ENCODE measurements at places on chromosomes 11 and 22. TPM values are rescaled to one million over a fixed set of nuclear protein-coding genes. Genes with fewer than 3 reads are reported as not detected.

- peak; percentile 64 for DNase-seq
- H3K4me3 ChIP-seq = peak within 1 kb of the TSS; percentile 84
- peaks cover 3% of the 10 kb centered on the region for H3K36me3 ChIP-seq
These were observed at the start of gene TRIM22 for GRCh38 chr11:5689551-5689983. TRIM22 (plus strand) TSS chr11:5689790; CDS start chr11:5696233, 6,443 bp downstream.

GRCh38 chr22:37229805-37230672 is 14.0 kb downstream of the RAC2 start:
- no peak overlapping the region for H3K4me3 ChIP-seq
- no peaks in the 10 kb centered on the region for H3K4me1 ChIP-seq
- H3K36me3 ChIP-seq = no peaks in the 10 kb centered on the region
- H3K27me3 ChIP-seq = no peaks in the 10 kb centered on the region
- H3K27ac ChIP-seq = no peak overlapping the region
- DNase-seq = peak; percentile 72

DNA sequence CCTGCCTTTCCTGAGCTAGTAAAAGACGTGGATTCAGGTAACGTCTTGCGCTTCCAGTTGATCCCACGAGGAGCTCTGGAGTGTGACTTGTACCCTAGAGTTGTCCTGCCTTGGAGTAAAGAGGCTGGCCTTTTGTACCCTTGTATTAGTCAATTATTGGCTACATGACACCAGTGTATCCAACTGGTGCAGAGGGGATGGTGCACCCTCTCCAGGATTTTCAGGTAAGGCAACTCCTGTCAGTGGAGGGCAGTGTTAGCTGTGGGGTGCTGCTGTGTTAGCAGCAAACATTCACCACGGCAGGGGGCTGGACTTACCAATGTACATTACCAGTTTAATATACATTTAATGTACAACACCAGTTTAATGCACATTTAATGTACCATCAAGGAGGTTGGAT is 233.5 kb downstream of the MIAT start:
- no peaks in the 10 kb centered on the region for H3K36me3 ChIP-seq
- DNase-seq = no peak

Gene KRTAP5-8
- not detected for total RNA-seq

Gene MS4A4E
- 15.5 TPM for total RNA-seq

DNA sequence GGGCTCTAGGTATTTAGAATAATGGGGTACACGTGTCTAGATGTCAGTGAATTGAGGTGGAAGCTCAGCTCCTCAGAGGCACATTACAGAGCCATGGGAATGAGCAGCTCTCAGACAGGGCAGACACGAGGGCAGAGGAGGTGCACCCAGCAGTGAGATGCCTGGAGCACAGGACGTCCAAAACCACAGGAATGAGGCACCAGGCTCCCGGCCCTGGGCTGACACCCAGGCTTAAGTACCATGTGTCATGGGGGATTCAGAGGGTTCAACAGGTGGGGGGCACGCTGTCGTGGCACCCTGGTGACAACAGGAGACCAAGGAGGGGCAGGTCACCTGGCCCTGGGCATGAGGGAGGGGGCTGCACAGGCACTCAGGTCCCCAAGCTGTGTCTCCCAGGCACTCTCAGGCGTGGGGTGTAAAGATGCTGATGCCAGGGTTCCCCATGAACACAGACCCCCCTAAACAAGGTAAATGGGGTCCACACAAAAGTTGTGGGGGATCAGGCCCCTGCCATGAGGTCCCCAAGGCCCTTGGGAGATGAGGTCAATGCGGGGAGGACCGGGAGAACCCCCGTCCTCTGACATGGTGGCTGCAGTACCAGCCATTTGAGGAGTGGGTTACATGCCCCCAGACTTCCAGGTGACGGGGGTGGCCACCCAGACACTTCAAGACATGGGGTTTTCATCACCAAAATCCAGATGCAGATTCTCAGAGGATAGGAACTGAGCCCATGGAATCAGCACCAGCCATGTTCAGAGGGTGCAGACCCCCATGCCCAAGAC is 5.6 kb upstream of the SYT8 start:
- H3K27ac ChIP-seq = no peak overlapping the region
- H3K36me3 ChIP-seq = no peaks in the 10 kb centered on the region
- peak; percentile 77 for DNase-seq
- no peaks in the 10 kb centered on the region for H3K27me3 ChIP-seq
- H3K4me3 ChIP-seq = no peak overlapping the region
- no peaks in the 10 kb centered on the region for H3K4me1 ChIP-seq

GRCh38 chr11:114609429-114609828 is 13.8 kb upstream of the NXPE4 start:
- no peak for DNase-seq
- H3K36me3 ChIP-seq = no peaks in the 10 kb centered on the region
- H3K4me1 ChIP-seq = no peaks in the 10 kb centered on the region
- H3K4me3 ChIP-seq = no peak overlapping the region
- no peaks in the 10 kb centered on the region for H3K27me3 ChIP-seq

- H3K4me1 ChIP-seq = no peaks in the 10 kb centered on the region
- no peaks in the 10 kb centered on the region for H3K27me3 ChIP-seq
- H3K36me3 ChIP-seq = no peaks in the 10 kb centered on the region
- no peak overlapping the region for H3K27ac ChIP-seq
These were observed 76.7 kb upstream of the FAM181B start for GRCh38 chr11:82810326-82810725.

- H3K27me3 ChIP-seq = no peaks in the 10 kb centered on the region
- H3K4me1 ChIP-seq = no peaks in the 10 kb centered on the region
- DNase-seq = peak; percentile 72
- H3K27ac ChIP-seq = no peak overlapping the region
- H3K36me3 ChIP-seq = no peaks in the 10 kb centered on the region
- H3K4me3 ChIP-seq = no peak overlapping the region
These were observed 9.5 kb upstream of the ACR start for GRCh38 chr22:50728523-50728931.

- no peak for DNase-seq
- H3K27me3 ChIP-seq = no peaks in the 10 kb centered on the region
- no peaks in the 10 kb centered on the region for H3K36me3 ChIP-seq
- no peak overlapping the region for H3K27ac ChIP-seq
- H3K4me1 ChIP-seq = no peaks in the 10 kb centered on the region
These were observed 9.9 kb upstream of the MICALL1 start for GRCh38 chr22:37896181-37896592.

GRCh38 chr11:69300120-69301060 is 6.4 kb downstream of the MYEOV start:
- H3K4me3 ChIP-seq = no peak overlapping the region
- H3K27ac ChIP-seq = no peak overlapping the region

DNA sequence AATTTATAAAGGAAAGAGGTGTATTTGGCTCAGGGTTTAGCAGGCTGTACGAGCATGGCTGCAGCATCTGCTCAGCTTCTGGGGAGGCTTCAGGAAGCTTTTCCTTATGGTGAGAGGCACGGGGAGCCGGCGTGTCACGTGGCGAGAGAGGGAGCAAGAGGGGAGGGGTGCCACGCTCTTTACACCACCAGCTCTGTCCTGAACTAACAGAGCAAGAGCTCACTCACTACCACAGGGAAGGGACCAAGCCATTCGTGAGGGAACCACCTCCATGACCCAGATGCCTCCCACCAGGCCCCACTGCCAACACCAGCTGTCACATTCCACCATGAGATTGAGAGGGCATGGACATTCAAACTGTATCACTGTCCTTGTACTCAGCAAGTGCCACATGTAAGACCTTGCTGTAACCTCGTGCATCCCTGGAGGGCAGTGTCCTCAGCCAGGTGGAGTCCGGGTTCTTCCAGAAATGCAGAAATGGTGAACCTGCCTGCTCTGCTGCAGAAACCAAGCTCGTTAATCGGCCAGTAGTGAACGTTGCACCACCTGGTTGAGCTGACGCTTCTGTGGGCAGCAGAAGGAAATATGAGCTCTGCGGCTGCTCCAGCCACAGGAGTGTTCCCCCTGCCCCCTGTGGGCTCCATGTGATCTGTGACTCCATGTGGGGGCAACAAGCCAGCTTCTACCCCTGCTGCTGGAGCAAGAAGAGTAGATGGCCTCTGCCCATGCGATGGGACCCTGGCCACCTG is 368.6 kb downstream of the TBC1D22A start:
- no peaks in the 10 kb centered on the region for H3K36me3 ChIP-seq
- no peak overlapping the region for H3K27ac ChIP-seq
- H3K27me3 ChIP-seq = no peaks in the 10 kb centered on the region
- no peak overlapping the region for H3K4me3 ChIP-seq
- no peaks in the 10 kb centered on the region for H3K4me1 ChIP-seq

GRCh38 chr11:110311783-110312579 is 15.6 kb upstream of the RDX start:
- H3K27ac ChIP-seq = no peak overlapping the region
- H3K36me3 ChIP-seq = no peaks in the 10 kb centered on the region
- peaks cover 2% of the 10 kb centered on the region for H3K4me1 ChIP-seq
- no peak for DNase-seq
- no peaks in the 10 kb centered on the region for H3K27me3 ChIP-seq
- H3K4me3 ChIP-seq = no peak overlapping the region

- H3K4me1 ChIP-seq = no peaks in the 10 kb centered on the region
- no peak for DNase-seq
- no peak overlapping the region for H3K27ac ChIP-seq
- no peak overlapping the region for H3K4me3 ChIP-seq
- H3K27me3 ChIP-seq = no peaks in the 10 kb centered on the region
These were observed 162.3 kb downstream of the LARGE1 start for GRCh38 chr22:33757802-33758483.

- H3K4me3 ChIP-seq = peak within 1 kb of the TSS; percentile 92
- peak within 1 kb of the TSS; percentile 80 for H3K27ac ChIP-seq
- H3K4me1 ChIP-seq = no peaks in the 10 kb centered on the region
- no peaks in the 10 kb centered on the region for H3K27me3 ChIP-seq
- no peaks in the 10 kb centered on the region for H3K36me3 ChIP-seq
- peak; percentile 90 for DNase-seq
These were observed at the start of gene SIRT3 for GRCh38 chr11:235997-236773. SIRT3 (minus strand) TSS chr11:236342; CDS start chr11:236328, 14 bp downstream.

GRCh38 chr11:40293655-40294348 is 1165.7 kb downstream of the LRRC4C start:
- H3K27me3 ChIP-seq = no peaks in the 10 kb centered on the region
- peak; percentile 87 for DNase-seq
- no peaks in the 10 kb centered on the region for H3K4me1 ChIP-seq
- H3K36me3 ChIP-seq = no peaks in the 10 kb centered on the region

GRCh38 chr11:102361086-102362031 is 14.3 kb downstream of the BIRC2 start:
- no peak overlapping the region for H3K27ac ChIP-seq
- H3K4me3 ChIP-seq = no peak overlapping the region
- DNase-seq = no peak
- H3K36me3 ChIP-seq = no peaks in the 10 kb centered on the region

DNA sequence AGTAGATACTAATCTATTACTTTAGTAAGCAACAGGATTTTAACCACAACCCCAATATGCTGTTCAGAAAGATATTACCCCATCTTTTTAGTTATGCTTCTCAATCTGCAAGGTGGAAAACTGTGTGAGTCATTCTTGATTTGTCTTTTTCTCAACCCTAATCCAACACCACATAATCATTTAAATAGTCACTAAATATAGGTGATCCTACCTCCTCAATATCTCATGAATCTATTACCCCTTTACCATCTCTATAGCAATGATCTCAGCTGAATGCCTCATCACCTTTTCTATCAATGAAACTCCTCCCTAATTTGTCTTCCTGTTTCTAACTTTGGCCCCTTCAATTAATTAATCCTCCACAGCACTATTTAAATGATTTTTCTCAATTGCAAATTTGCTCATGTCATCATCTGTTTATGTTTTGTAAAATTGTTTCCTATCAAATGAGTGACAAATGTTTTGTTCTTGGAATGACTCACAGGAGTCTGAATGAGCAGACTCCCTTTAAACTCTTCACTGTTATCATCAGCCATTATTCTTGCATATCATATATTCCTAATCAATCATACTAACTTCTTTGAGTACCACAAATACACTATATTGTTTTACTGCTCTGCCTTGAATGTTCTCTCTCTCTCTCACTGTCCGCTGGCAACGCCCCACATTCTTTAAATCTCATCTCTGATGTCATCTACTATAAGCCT is 26.1 kb downstream of the SNX19 start:
- H3K27ac ChIP-seq = no peak overlapping the region
- no peak overlapping the region for H3K4me3 ChIP-seq
- H3K36me3 ChIP-seq = peaks cover 2% of the 10 kb centered on the region
- H3K27me3 ChIP-seq = no peaks in the 10 kb centered on the region
- peaks cover 4% of the 10 kb centered on the region for H3K4me1 ChIP-seq

- no peaks in the 10 kb centered on the region for H3K27me3 ChIP-seq
- H3K27ac ChIP-seq = no peak overlapping the region
- DNase-seq = no peak
These were observed 11.6 kb upstream of the LRRC32 start for GRCh38 chr11:76682106-76682505.

DNA sequence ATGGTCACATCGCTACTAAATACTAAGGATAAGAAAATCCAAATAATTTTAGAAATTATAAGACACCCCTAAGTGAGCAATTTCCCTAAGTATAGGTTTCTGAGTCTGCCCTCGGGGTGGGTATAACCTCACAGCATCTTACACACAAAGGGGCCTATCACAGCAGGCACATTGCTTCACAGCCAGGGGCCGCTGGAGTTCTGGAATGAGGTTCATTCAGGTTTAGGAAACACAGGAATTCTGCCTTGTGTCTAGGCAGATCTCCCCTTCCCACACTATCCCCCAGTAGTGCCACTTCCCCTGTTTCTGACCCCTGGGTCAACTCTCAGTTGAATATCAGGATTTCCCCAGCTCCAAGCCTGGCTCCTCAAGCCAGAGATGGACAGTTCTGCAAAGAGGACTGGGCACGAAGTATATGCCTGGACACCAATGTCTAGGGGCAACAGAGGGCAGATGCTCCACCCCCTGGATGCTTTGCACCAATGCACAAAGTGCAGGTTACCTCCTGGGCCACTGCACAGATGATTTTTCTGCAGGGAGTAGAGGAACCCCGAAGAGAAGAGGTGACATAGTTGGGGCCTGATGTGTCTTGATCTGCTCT is 11.4 kb downstream of the TUBA8 start:
- H3K4me3 ChIP-seq = no peak overlapping the region
- H3K36me3 ChIP-seq = no peaks in the 10 kb centered on the region
- no peaks in the 10 kb centered on the region for H3K4me1 ChIP-seq
- peak; percentile 17 for DNase-seq
- no peaks in the 10 kb centered on the region for H3K27me3 ChIP-seq

DNA sequence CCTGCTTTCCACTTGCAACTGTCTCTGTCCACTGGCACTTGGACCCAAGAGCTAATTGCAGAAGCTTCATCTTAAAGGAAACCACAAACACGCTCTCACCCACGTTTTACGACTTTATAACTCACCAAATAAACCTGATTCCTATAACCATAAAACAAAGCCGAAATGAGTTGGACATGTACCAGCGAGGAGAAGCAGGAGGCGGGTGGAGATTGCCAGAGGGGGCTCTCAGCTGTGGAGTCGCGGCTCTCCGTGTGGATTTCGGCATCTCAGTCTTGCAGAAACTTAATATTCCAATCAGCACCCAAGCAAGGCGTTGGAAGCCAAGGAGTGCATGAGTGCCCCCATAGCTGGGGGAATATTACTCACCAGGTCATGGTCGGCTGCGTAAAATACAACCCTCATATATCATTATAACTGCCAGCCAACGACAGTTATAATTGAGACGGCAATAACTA is 483.6 kb downstream of the MN1 start:
- no peaks in the 10 kb centered on the region for H3K36me3 ChIP-seq
- no peak overlapping the region for H3K4me3 ChIP-seq
- H3K27ac ChIP-seq = no peak overlapping the region

Data from aorta (tissue), 5 donors.